ENCODE measurements at places on chromosomes 13 and 19.

GRCh38 chr19:47511681-47512080, 3.2 kb downstream of the NAPA start:
- no peak for DNase-seq

- DNase-seq, result no peak
These were observed 854 bp downstream of the RNASEH2B start for GRCh38 chr13:50910485-50910805.

- no peak for DNase-seq
These were observed 167.2 kb downstream of the DIAPH3 start for GRCh38 chr13:59996461-59996980.

DNA sequence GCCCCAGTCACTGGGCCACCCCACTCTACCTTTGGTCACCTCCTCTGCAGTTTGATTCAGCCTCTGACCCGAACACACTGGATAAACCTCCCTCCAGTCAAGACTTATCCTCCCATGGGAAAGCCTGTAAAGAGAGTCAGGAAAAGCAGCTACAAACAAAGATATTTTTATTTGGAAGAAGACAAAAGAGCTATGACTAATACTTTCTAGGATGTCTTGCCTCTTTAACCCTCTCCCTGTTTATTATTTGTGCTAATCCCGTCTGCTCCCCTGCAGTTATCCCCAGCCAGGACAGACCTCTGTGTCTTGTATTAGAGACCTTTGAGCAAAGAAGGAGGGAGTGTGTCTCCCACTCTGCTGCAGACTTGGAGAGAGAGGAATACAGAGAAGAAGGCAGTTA, 178.3 kb downstream of the EFNB2 start:
- no peak for DNase-seq

GRCh38 chr19:54337858-54338230, 1.1 kb downstream of the LILRA4 start:
- no peak for DNase-seq

Data from HS-5 (cell line).